Tibial nerve (tissue), 4 donors: ENCODE measurements at places on chromosomes 1 and 21. TPM values are rescaled to one million over a fixed set of nuclear protein-coding genes. Genes with fewer than 3 reads are reported as not detected.

RHOU gene
- total RNA-seq, result 16.5 TPM

HSD3B1 gene
- not detected for total RNA-seq

NUF2 gene
- total RNA-seq, result not detected

OR4F16 gene
- 0.59 TPM for total RNA-seq

PTPRC gene
- 14.0 TPM for total RNA-seq

MR1 gene
- 9.2 TPM for total RNA-seq

SH2D2A gene
- not detected for total RNA-seq

GNG4 gene
- 0.98 TPM for total RNA-seq

FCGR3A gene
- total RNA-seq, result 9.4 TPM

SPRR1A gene
- total RNA-seq, result not detected

SSR2 gene
- 232 TPM for total RNA-seq

NPHS2 gene
- total RNA-seq, result not detected

OBSCN gene
- 22.6 TPM for total RNA-seq

PLA2G5 gene
- total RNA-seq, result 4.7 TPM

SUSD4 gene
- not detected for total RNA-seq

ACBD6 gene
- 56.1 TPM for total RNA-seq

OR2T2 gene
- not detected for total RNA-seq

PANK4 gene
- 14.2 TPM for total RNA-seq

TFF1 gene
- total RNA-seq, result not detected

STIL gene
- total RNA-seq, result 0.98 TPM

FAM43B gene
- total RNA-seq, result 1.0 TPM

LCE1C gene
- not detected for total RNA-seq

FYB2 gene
- not detected for total RNA-seq

TIE1 gene
- total RNA-seq, result 72.5 TPM

LRRC42 gene
- 29.5 TPM for total RNA-seq

ANKRD34A gene
- total RNA-seq, result 1.7 TPM

RNF186 gene
- not detected for total RNA-seq
